Activated CD4-positive, alpha-beta T cell treated with anti-CD3 and anti-CD28 coated beads, Interleukin-2, amount 10 ng/mL, durations not matched to agents 24 days and 14 days (primary cell): ENCODE measurements at places on chromosomes 6 and 20. TPM values are rescaled to one million over a fixed set of nuclear protein-coding genes. Genes with fewer than 3 reads are reported as not detected.

DNA sequence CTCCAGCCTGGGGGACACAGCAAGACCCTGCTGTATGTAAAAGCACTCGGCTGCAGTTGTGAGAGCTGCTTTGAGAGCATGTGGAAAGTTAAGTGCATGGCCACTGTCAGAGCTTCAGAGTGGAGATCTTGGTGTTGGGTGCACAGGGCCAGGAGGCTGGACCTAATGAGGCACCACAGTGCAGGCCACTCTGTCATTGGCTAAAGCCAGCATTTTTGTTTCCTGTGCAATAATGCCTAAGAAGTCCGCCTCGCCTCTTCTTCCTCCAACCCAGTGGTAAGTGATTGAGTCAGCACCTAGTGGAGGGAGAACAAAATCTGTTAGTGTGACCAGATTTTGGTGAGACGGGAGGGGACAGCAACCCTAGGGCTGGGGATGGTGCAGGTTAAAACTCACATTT is 60.6 kb downstream of the SSR1 start:
- H3K27ac ChIP-seq = no peak overlapping the region
- H3K36me3 ChIP-seq = peaks cover 22% of the 10 kb centered on the region
- no peaks in the 10 kb centered on the region for H3K27me3 ChIP-seq
- no peak for DNase-seq

Gene RRAGD
- 10.6 and 10.9 TPM in 2 replicates for total RNA-seq

Gene GPR63
- 2.2 and 2.7 TPM in 2 replicates for total RNA-seq

Gene FGD2
- total RNA-seq = 0.57 and 0.58 TPM in 2 replicates

Gene CDH4
- total RNA-seq = not detected in 2 replicates
